ENCODE measurements at places on chromosomes 16 and 17. TPM values are rescaled to one million over a fixed set of nuclear protein-coding genes. Genes with fewer than 3 reads are reported as not detected.

DNA sequence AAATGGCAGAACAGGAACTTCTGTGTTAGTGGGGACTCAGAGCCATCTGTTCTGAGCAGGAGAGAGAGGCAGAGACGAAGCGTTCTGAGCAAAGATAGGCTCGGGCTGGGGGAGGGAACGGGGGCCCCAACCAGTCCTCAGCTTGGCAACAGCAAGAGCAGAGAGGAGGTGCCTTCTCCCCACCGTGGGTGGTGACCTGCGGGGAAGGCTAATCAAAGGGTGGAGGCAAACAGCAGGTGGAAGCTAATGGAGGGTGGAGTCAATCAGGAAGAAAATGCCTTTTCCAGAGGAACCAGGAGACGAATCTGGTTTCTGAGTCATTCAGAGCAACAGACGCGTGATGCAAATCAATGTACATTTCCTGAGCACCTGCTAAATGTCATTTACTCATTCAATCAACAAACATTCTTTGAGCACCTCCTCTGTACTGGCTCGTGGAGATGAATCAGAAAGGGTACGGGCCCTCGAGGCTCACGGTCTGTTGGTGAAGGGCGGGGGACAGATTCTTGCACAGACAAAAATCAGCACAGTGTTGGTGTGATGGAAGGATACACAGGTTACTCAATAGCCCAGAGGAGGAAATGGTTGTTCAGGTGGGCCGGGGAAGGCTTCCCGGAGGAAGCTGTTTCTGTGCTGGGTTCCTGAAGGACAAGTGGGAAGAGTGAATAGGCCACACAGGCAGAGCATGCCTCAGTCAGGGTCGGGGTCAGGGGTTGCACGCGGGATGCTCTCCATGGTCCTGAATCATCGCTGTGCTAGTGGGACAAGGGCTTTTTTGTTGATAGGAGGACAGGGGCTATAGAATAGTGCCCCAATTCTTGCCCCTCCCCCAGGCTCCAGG lies 5.7 kb upstream of the SPNS2 start:
- peak; percentile 16 for DNase-seq

DNA sequence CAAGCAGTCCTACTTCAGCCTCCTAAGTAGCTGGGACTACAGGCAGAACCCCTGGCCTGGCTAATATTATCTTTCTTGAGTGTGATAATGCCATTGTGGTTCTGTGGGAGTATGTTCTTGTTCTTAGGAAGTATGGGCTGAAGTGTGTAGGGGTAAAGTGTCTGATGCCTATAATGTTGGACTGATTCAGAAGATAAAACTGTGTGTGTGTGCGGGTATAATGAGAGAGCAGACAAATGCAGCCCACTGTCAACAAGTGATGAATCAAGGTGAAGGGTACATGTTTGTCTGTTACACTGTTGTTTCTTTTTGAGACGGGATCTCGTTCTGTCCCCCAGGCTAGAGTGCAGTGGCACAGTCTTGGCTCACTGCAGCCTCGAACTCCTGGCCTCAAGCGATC lies 127.5 kb downstream of the CLEC16A start:
- no peak for DNase-seq

- DNase-seq = no peak
Observed at GRCh38 chr17:59707971-59708430, 547 bp downstream of the VMP1 start.

DNA sequence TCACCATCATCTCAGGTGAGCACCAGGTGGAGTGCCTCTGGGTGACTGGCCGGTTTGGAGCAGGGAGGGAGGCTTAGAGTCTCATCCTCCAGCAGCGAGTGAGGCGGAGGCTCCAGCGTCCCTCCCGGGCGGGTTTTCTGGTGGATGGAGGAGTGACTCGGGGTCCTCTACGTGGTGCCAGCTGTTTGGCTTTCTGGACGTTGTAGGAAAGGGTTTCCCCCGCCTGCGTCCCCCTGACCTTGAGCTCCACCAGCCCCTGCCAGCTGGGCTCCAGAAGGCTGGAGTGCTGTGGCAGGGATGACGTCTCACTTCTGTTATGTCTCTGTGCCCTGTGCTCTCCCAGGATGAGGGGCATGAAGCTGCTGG lies 522 bp downstream of the DNASE1 start:
- no peak for DNase-seq

- no peak for DNase-seq
Observed at GRCh38 chr16:4678596-4678995, 14.8 kb upstream of the NUDT16L1 start.

- DNase-seq = no peak
Observed at GRCh38 chr16:22190081-22190775, 15.8 kb upstream of the EEF2K start.

DNA sequence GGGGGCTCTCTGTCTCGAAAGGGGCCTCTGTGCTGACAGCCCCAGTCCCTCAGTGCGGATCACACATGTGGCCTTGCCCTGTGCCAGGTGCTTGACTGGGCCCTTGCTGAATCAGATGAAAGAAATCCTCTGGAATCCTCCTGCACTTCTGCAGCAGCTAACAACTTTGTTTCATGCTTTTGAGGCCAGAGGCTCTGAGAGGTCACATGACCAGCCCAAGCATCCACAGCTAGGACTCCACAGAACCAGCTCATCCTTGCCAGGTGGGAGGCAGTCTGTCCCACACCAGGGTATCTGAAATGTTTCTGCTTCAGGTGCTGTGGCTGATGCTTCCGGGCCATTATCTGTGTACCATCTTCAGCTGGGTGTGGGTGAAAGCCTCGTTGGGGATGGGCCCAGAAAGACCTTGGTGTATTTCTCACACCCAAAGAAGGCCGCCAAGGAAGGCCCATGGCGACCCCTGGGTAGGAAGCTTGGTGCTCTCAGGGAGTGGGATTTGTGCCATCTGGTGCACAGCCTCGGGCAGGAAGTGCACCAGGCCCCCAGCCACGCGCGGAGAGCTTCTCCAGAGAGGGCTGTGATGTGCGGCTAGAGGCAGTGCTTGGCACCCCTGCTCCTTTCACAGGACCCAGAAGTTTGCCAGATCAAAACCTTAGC lies 143.8 kb downstream of the CLEC16A start:
- DNase-seq = no peak

GRCh38 chr17:48604770-48605329 lies at the start of gene HOXB6:
TSS of gene HOXB6 (minus strand) at chr17:48604986. CDS start at chr17:48598150, 6,836 bp downstream.
- no peak for DNase-seq

DNA sequence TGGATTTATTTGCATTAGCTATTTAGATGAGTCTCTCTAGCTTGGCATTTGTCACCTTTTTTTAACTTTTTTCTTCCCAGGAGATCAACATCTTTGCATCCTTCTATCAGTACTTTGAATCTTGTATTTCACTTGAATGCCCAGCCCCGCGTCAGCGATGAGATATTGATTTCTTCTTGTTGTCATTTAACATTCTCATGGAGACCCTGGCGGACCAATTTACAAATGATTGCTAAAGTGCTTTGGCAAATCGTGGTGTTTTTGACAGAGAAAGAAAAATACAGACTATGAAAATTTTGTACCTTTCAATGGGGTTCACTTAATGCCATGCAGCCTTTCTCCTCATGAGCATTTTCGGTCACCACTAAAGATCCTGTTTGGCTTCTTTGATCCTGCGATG lies 269.7 kb downstream of the ABCC12 start:
- DNase-seq = no peak

GRCh38 chr17:15109608-15110007 lies 155.5 kb downstream of the PMP22 start:
- DNase-seq = no peak

DNA sequence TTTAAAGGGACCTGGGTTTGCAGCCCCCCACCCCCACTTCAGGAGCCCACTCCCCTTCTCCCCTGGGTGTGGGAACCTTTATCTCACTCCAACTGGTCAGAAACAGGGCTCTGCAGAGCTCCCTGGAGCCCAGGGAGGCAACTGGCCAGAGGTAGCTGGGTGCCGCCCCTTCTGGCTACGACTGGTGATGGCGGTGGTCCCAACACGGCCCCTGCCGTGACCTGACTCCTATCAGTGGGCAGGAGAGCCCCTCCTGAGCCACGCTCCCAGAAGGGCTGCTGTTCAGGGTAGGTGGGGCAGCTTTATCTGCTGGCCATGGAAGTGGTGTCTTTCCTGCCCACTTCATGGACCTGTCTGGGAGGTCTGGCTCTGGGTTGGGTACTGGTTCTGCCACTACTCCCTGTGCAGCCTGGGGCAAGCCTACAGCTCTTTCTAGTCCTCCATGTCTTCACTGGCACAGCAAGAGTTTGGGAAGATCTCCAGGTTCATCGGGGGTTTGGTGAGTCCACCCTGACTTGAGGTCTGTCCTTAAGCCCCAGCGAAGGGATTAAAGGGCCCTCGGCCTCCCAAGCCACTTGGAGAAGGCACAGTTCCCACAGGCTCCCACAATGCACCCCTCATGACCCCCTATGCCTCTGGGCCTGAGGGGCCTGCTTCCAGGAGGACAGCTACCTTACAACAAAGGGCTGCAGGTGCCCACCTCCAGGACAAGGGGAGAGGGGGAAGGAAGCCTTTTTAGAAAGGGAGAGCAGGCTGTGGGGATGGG lies 5.5 kb upstream of the SREBF1 start:
- DNase-seq = no peak

DNA sequence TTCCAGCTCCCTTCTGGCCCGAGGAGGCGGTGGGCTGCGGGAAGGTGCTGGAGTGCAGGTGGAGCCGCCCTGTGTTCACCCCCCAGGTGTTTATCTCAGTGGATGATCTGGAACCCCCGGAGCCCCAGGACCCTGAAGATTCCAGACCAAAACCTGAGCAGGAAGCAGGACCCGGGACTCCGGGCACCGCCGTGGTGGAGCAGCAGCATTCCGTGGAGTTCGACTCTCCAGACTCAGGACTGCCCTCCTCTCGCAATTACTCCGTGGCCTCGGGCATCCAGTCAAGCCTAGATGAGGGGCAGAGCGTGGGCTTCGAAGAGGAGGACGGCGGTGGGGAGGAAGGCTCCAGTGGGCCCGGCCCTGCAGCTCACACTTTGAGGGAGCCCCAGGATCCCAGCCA lies 25.5 kb downstream of the MNT start:
- no peak for DNase-seq

DNA sequence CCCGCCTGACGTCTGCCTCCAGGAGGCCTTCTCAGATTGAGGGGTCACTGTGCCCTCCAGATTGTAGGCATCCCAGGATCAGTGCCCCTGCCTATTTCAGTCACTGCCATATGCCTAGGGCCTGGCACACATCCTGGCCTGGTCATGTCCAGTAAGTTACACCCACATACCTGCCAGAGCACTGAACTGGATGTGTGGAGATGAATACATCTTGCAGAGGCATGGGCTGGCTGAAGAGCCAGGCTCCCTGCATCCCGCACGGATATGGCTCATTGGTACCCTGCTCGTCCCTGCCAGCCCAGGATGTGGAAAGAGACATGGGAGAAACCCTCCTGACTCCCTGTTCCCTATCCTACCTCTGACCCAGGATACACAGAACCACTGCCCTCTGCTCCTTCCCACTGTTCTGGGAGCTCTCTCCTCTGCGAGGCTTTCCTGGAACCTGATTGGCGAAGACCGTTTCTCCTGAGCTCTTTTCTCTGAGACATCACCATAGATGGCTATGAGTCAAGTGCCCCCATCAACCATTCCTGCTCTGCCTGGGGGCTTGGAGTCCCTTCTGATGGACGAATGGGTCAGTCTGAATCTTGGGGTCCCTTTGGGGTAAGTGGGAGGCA lies 40.0 kb upstream of the TAC4 start:
- no peak for DNase-seq

Gene ADAD2
- total RNA-seq = not detected

Gene QPRT
- 7.4 TPM for total RNA-seq

Gene B9D1
- total RNA-seq = 19.9 TPM

Gene SDR42E2
- total RNA-seq = not detected

Gene CFDP1
- total RNA-seq = 108 TPM

Gene DOC2A
- not detected for total RNA-seq
